ENCODE measurements at places on chromosomes 7 and 10.
A peak's percentile ranks its signal among the peaks of the same experiment; 100 is the strongest.

DNA sequence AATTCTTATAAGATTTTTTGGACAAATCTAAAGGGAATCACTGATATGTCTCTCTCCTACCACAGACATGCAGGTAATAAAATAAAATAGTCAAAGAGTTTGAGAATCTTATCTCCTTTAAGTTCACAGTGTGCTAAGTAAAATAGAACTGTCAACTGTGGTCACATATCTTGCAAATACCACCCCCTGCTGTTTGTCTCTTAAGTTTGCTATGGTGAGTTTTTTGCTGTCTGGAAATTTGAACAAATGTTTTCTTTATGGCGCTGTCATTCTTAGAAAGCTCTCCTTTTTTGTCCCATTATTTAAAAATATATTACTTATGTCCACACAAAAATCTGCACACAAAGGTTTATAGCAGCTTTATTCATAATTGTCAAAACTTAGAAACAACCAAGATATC, 19.6 kb downstream of the GIMAP5 start:
- DNase-seq, result peak; percentile 69

DNA sequence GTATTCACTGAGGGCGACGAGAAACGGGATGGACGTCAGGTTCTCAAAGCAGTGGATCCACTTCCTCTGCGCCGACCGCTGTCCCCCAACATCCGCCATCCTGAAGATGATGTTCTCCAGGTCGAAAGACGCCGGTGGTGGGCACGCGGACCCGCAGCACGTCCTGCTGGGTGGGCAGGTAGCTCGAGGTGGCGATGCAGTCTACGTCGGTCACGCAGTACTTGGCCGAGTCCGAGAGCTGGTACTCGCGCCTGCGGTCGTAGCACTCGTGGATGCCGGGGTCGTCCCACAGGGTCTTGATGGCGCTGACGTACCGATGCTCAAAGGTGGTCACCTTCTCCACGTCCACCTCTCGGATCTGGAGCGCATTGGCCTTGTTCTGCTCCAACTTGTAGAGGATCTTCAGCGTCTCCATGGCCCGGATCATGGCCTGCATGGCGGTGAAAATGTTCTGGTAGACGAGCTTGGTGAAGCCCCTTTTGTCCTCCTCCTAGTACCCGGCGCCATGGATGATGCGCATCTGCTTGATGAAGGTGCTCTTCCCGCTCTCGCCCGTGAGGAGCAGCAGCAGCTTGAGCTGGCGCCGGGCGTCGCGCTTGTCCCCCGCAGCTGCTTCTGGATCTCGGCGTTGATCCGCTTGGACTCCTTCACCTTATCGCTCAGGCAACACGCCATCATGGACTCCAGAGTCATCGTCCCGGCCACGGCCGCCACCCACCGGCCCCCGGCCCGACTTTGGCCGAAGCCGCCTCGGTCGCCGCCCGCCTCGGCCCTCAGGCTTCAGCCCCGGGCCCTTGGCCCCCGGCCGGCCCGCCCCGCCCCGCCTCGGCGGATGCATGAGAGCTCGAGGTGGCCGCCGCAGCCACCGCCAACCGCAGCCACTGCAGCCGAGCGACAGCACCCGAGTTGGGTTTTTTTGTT, 122.9 kb upstream of the KCTD7 start:
- DNase-seq, result peak; percentile 28

GRCh38 chr7:90465816-90466215, 3.6 kb upstream of the PTTG1IP2 start:
- no peak for DNase-seq

DNA sequence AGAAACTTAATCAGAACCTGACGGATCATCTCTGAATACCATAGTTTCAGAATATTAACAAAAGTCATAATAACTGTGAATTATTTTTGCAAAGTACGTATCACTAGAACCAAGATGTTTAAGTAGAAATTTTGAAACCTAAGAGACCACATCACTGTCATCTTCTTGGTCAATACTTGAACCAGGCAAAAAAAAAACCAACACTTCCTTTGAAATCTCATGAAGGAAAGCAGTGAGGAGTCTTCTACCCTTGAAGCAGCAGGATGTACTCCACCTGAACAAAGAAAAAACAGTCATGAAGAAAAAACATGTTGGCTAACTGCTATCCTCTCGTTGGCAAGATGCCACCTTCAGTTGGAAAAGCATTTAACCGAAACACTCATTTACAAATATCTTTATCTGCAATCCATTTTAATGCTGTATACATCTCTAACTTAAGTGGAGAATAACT, 82.4 kb downstream of the SRPK2 start:
- DNase-seq, result peak; percentile 60

DNA sequence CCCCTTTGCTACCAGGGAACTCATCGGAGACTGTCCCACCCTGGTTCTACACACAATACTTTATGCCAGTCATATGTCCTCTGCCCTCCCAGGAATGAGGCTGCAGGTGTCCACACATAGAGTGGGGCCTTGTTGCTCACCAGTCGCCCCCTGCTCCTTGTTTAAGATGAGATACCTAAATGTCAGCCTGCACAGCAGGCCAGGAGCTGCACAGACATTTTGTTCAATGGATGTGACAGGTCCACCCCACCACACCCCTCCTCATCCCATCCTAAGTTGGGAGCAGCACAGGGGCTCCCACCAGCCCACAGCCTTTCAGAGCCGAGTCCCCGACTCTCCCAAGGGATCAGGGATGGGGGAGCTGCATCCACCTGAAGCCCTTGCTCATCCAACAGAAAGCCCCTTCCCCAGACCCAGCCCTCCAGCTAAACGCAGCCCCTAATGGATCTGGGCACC, 6.2 kb upstream of the GRID1 start:
- no peak for DNase-seq

- DNase-seq, result peak; percentile 38
Observed at GRCh38 chr10:7035126-7035761, 375.6 kb downstream of the SFMBT2 start.

GRCh38 chr10:69456880-69457693, 5.8 kb downstream of the TSPAN15 start:
- DNase-seq, result no peak

DNA sequence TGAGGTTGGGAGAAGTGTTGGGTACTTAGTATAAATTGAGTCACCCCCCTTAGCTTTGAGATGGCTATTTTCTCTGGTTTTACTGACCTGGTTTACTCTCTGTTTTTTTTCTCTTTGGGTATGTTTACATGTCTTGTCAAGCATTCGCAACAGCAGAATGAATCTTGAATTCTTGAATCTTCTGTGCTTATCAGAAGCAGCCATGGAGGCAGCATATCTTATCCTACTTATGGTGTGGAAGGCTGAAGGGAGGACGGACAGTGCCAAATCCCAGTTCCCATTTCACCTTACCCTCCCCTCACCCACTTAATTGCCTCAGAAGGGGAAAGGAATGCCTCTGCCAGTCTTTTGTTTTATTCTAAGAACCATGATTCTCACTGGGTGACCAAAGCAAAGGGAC, 3.7 kb downstream of the SND1 start:
- no peak for DNase-seq

DNA sequence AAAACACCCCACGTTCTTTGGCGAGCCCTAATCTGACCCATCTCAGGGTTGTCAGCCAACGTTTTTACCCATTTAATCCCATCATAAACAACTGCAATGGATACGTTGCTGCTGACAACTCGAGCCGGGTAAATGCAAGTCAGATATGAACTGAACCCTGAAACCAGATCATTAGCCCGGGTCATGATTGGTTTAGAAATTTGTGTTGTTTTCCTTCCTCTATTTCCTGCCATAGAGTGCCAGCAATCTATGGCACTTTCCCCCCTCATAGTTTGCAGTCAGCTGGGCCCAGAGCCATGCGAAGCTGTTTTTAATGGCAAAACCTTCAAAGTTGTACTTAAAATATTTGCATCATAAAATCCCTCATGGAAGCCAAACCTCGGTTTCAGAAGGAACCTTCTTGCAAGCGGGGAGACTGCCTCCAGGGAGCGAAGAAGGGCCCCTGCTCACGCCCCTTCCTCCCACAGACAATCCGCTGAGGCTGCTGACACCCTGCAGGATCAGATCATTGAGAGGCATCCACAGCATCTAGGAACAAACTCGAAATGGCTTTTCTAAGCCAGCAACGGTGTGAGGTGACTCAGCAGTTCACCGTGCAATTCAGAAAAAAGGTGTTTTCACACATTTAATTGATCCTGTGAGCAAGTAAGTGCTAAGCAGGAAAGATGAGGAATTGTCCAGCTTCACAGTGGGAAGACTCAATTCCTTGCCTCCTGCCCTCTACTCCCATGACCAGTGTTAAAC, 710.1 kb downstream of the PARD3 start:
- DNase-seq, result no peak

GRCh38 chr10:129888784-129889616, 75.1 kb downstream of the EBF3 start:
- peak; percentile 26 for DNase-seq

DNA sequence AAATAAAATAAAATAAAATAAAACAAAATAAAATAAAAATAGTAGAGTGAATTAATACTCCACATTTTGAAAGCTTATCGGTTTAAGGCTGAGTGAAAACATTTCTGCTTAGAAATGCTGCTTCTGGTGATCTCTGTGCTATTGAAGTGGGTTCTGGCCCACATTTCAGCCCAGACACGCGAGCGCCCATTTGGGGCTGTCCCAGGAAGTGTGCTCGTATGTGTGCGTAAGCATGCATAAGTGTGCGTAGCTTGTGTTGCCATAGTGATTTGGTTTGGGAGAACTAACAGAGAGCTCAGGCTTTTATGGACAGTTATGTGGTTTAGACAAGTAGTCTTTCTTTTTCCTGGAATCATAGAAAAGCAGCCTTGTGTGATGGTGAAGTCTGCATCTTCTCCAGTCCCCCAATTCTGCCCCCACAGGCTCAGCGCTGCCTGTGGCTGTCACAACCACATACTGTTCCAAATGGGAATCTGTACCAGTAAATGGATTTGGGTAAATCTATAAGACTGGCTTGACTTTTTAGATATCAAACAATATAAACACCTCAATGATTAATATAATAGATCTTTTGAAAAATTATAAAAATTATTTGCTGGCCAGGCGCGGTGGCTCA, 29.8 kb upstream of the PURB start:
- peak; percentile 49 for DNase-seq

GRCh38 chr10:119421891-119422681, 120.4 kb downstream of the RGS10 start:
- no peak for DNase-seq

GRCh38 chr7:50513166-50513871, 51.9 kb downstream of the DDC start:
- DNase-seq, result no peak

DNA sequence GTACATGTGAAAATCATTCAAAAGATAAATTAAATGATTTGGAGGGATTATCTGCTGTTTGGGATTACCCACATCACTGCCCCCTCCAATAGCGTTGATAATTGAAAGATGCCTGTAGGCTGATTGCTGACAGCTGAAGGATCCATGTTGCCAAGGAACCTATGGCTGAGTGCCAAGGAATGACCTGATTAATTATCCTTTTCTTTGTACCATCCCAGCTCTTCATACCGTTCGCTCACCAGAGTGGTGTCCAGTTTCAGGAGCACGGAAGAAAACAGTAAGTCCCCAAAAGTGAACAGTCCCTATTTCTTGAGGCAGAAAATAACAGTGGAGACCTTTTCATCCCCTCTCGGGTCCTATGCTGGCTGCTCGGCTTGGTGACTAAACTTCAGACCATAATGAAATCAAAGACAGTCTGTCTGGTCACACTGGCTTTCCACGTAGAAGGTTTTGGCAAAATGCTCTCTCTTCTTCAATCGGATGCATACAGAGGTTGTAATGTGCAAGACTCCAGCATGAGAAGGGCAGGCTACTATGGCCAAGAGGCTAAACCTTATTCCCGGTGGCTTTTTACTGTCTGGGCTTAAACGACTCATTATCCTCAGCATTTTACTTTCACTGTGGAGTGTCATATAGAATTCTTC, 108.8 kb downstream of the SPAG6 start:
- no peak for DNase-seq

GRCh38 chr10:133347710-133348517, 741 bp downstream of the PRAP1 start:
- no peak for DNase-seq

DNA sequence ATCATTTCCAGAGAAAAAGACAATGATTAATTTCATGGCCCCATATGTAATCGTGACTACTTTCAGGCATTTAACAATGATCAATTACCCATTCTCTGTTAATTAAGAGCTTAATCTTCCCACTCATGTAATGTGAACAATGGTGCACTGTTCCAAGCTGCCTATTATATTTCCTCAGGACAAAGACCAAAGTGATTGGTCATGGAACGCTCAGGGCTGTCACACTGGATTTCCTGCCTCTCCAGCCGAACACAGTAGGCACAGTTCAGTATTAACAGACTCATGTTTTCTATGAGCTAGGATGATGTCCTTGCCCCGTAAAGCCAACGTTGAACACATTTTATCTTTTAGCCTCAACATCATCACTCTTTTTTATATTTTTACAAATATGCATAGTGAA, 142.7 kb upstream of the FZD8 start:
- DNase-seq, result no peak

- no peak for DNase-seq
Observed at GRCh38 chr10:66752714-66753113, 173.1 kb upstream of the LRRTM3 start.

DNA sequence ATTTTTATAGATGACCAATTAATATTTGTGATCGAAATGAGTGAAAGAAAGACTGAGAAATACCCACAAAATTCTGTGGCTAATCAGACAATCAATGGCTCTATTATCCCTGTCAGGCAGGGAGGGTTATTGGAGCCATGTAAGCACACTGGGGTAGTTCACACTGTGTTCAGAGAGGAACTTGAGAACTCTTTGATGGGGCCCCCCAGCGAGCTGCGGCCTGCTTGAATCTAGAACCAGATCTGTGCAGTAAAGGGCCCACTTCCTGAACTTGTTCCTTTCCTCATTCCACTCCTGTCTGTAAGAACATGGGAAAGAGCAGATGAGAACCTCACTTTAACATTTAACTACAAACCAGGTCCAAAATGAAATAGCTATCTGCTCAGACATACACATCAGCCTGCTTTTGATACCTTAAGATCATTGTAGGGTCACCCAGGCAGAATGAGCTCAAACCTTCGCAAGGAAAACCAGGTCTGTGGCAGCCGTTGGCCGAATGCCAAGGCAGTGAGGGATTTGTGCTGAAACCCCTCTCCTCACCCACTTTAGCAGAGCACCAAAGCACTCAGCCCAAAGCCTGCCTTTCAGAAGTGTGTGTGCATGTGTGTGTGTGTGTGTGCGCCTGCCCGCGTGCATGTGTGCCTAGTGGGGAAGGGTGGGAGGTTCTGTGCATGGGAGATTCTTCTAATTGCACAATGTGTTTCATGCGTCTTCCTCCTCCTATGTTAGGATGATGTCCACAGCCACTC, 365.6 kb upstream of the MGMT start:
- DNase-seq, result no peak

DNA sequence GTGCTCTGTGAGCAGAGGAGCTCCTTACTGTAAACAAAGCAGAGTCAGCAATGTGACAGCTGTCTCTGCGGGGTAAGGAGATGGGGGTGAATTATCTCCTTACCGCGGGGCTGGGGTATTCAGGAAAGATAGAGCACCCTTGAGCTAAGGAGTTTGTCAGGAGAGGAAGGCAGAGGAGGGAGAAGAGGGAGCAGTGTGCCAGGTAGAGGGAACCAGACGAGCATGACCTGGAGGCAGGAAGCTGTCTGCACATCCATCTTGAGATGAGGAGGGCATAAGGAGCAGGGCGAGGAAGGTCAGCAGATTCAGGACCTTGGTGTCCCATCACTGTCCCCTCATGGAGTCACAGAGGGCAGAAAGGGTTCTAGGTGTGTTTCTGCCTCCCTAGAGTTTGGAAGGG, 32.5 kb upstream of the GPR26 start:
- no peak for DNase-seq

GRCh38 chr7:83931968-83932367, 262.6 kb downstream of the SEMA3A start:
- no peak for DNase-seq

GRCh38 chr10:24114556-24114955, 94.4 kb upstream of the KIAA1217 start:
- DNase-seq, result no peak

All from activated CD4-positive, alpha-beta T cell treated with anti-CD3 and anti-CD28 coated beads, Interleukin-2, amount 50 U/mL, for 16 hours (primary cell).